ENCODE measurements at places on chromosomes 12 and 14.

DNA sequence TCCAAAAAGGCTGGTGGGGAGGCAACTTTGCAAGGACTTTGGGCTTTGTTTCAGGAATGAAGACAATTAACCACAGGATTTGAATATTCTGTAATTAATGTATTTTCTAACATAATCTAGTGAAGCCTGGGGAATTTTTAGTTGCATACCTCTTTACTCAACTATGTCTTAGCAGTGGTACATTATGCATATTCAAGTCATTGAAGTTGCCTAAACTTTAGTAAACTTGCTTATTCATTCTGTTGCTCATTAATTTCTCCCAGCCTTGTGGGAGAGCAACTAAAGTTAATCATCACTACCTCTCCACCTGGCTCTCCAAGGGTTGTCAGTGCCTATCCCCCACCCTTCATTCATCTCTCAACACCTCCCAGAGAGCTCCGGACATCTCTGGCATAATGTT, 54.2 kb downstream of the IFNG-AS1 start:
- no peak for DNase-seq

DNA sequence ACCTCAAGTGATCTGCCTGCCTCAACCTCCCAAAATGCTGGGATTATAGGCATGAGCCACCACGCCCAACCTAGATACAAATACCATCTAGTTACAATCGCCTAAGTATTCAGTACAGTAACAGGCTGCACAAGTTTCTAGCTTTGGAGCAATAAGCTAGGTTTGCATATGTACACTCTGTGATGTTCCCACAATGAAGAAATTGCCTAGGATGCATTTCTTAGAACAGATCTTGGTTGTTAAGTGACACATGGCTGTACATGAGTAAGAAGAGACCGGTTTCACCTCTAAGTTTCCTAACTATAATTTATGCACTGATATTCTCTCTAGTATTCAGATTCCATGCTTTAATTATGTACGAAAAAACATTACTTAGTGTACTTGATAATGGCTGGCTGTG, 5.4 kb upstream of the TUBA1C start:
- DNase-seq: no peak

DNA sequence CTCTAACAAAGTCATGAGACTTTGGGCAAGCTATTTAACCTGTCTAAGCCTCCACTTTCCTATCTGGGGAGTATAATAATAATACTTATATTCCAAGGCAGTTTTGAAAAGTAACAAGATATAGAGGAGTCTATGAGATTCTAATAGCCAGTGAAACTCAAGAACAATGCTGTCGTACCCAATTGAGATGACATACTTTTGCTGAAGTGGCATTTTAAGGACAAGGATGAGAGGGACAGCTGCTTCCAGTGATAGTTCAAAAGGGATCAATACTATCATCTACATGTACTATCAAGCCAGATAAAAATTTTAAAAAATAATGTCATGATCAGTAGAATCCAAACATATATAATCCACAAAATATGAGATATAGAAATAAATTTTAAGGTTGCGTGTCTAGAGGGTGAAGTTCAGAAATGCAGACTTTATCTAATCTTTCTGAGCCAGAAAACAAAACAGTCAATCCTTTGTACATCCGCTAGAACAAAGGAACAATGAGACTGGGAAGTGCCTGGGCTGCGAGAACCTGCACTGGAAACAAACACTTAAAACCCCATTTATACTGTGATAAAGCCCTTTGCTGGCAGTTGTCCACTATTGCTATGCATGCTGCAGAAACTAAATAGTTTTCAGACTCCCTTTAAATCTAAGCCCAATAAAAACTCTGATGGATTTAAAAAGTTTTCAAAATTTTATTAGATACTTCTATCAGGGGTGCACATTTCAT, 38.6 kb downstream of the PTPRB start:
- no peak for DNase-seq

- DNase-seq: no peak
These were observed 126.8 kb upstream of the NCOR2 start for GRCh38 chr12:124694250-124694649.

DNA sequence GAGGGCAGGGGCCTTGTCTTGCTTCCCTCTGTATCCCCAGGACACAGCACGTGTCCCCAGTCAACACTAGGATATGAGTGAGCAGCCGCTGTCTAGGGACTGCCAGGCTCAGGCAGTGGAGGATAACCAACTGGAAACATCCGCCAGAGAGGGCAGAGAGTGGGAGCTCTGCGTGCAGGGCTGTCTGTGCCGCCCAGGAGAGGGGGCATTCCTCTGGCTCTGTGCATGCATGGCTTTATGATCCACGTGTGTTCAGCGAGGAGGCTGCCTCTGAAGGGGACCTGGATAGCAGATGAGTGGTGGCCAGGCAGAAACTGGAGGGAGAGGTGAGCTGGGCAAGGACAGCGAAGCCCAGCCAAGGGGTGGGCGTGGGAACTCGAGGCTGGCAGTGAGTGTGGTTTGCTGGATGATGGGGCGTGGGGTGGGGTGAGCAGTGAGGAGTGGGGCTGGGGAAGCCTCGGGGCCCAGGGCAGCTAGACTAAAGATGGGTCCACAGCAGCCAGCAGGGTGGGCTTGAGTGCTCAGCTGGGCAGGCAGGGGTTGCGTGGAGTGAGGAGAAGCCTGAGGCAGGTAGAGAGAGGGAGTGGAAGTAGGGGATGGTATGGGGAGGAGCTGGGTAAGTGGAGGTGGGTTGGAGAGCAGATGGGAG, 72.9 kb downstream of the PRIMA1 start:
- DNase-seq: no peak

- DNase-seq: no peak
These were observed 163.1 kb downstream of the TTC8 start for GRCh38 chr14:88987516-88987915.

DNA sequence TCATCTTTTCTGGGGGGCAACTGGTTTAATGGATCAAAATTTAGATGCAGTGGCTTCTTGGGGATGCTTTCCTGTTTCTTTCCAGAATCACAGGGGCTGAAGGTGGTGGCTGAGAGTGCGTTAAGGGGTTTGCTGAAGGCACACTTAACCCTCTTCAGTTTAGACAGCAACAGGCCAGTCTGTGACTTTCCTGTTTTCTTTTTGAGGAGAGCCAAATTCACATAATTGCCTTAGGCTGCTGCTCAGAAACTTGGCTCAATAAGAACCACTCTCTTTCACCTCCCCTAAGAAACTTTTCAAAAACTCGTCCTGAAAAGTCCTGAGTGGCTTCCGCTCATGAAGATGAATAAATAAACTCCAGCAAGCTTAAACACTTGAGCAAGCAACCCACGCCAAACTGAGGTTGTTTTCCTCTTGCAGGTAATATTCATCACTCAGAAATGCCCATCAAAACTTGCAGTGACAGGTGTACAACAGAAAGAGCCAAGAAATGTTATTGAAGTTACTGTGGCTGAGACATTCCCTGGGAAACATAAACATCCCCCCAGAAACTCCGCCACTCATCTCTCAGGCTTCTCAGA, 510.4 kb downstream of the TMEM132D start:
- no peak for DNase-seq

GRCh38 chr12:116028619-116029018, 248.9 kb downstream of the MED13L start:
- DNase-seq: no peak

- no peak for DNase-seq
These were observed 118.1 kb upstream of the PRKD1 start for GRCh38 chr14:30045720-30046119.

- no peak for DNase-seq
These were observed 274.6 kb downstream of the BTG1 start for GRCh38 chr12:91870872-91871707.

DNA sequence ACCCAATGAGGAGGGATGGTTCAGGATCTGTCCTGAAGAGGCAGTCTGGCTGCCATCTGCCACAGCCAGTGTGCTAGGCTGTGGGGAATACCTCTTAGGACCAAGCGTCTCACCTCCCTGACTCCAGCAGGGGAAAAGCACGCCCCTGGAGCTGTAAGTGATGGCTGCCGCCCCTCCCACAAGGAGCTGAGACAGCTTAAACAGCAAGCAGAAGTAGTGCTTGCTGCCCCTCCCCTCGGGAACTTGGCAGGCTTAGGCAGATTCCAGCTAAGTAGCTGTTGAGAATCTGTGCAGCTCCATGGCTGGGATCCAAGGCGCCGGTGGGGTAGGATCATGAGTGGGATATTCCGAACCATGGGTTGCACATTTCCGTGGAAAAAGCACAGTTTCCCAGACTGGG, 360.4 kb upstream of the MDGA2 start:
- DNase-seq: no peak

- no peak for DNase-seq
These were observed 20.1 kb upstream of the TIGAR start for GRCh38 chr12:4300883-4301282.

DNA sequence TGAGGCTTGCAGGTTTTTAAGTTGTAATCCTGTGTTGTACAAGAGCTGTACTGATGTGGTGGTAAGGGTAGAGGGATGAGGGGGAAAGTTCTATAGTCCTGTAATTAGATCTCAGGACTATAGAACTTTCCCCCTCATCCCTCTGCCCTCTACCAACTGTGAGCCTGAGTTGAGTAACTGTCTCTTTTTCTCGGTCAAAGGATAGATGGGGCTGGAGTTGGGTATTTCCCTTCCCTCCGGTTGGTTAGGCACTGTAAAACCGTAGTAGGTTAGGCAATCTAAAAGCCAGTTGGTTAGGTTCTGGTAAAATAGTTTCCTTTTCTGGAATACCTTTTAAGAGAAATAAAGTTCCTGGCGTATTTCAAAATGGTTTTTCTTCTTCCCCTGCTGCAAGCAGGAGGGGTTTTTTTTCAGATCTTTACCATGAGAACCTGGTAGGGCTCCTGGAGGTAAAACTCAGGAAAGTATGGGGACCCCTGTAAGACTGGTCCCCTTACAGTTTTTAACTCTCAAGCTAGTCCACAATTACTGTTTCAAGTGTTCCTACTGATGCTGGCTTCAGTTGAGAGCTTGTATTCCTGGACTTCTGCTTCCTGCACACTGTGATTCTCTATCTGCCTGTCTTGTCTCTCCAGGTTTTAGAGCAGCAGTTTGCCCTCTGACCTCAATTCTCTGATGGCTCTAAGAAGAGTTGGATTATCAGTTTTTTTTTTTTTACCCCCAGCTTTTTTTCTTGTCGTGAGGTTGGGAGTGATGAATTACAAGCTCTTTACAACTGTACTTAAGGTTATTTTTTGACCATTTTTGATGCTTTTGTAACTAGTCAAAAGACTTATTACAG, 58.7 kb downstream of the FUT8 start:
- DNase-seq: no peak

GRCh38 chr14:27256805-27257204, 659.0 kb upstream of the NOVA1 start:
- no peak for DNase-seq

DNA sequence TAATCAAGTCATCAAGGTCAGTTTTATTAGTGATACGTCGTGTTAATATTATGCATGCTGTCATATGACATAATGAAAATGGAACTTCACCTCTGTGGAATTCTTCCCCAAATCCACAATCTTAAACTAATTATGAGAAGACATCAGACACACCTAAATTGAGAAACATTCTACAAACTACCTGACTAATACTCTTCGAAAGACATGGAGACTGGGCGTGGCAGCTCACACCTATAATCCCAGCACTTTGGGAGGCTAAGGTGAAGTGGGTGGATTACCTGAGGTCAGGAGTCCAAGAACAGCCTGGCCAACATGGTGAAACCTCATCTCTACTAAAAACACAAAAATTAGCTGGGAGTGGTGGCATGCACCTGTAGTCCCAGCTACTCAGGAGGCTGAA, 33.3 kb upstream of the KRAS start:
- no peak for DNase-seq

- DNase-seq: no peak
These were observed 119.9 kb upstream of the PCED1B start for GRCh38 chr12:46959502-46959901.

DNA sequence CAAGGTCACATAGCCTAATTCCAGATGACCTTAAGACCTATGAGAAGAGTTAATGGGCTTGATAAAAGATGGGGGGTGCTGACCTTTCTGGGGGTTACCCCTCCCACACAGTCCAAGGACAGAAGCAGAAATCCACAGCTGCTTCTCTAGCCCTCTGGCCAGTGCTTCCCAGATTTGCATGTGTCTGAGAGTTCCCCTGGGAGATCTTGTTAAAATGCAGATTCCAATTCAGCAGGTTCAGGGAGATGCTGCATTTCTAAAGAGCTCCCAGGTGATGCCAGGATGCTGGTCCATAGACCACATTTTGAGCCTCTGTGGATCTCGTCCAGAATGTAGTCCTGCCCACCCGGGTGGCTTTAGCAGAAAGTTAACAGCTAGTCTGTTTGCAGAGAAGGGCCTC, 82.1 kb downstream of the WSCD2 start:
- DNase-seq: no peak

GRCh38 chr12:101714877-101715444, 17.5 kb downstream of the CHPT1 start:
- no peak for DNase-seq

- no peak for DNase-seq
These were observed 199.3 kb upstream of the PDZRN4 start for GRCh38 chr12:40988824-40989223.

DNA sequence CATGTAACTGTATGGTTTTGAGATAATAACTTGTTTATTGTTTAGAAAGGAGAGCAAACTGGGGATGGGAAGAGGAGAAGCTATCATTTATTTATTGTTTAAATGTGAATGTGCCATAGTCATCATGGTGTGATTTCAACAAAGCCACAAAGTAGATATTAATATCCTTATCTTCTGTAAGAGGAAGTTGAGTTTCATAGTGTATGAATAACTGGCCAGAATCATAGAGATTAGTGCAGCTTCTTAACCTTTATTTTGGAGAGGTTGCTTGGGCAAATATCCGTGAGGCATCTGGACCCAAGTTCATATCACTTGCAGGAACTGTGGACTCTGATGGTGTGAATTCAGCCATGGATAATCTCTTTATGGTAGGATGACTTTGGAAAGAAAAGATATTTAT, 26.8 kb upstream of the LYZ start:
- no peak for DNase-seq

DNA sequence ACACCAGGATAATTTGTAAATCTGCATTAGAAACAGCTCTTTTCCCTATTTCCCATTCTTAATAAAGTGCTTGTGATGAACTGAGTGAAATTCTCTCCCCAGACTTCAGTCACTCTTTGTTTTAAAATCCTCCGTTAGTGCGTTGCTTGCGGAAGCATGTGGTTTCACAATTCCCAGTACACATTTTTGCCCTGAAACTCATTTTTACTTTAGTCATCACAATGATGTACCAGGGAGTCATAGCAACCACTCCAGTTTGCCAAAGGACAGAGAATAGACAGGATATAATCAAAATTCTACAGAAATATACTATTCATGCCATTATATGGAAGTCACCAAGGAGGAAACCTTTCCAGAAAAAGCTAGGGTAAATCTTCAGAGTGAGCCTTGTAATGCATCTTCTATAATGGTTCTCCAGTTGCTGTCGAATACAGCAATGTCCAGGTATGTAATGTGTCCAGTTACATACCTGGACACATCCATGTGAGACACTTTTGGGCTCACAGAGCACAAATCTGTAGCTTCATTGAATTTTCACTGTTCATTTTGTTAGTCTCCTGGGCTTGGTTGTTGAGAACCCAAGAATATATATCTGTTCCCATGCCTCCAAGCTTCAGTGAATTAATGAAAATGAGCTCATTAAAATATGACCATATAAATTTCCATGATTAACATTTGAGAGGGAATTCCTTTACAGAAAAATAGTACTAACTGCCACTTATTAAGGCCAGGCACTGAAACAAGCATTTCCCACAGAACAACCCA, 57.8 kb downstream of the GPR135 start:
- DNase-seq: no peak

GRCh38 chr14:34781242-34781641, 66.8 kb upstream of the CFL2 start:
- DNase-seq: no peak

GRCh38 chr12:75260316-75260715, 50.7 kb upstream of the KCNC2 start:
- DNase-seq: no peak

Data from activated T-cell treated with anti-CD3 and anti-CD28 coated beads for 4 hours (primary cell).